Aorta (tissue), 5 donors: ENCODE measurements at places on chromosomes 1 and 21. TPM values are rescaled to one million over a fixed set of nuclear protein-coding genes. Genes with fewer than 3 reads are reported as not detected.

- DNase-seq, result no peak
These were observed 53.5 kb upstream of the EPHA8 start for GRCh38 chr1:22509815-22510214.

DNA sequence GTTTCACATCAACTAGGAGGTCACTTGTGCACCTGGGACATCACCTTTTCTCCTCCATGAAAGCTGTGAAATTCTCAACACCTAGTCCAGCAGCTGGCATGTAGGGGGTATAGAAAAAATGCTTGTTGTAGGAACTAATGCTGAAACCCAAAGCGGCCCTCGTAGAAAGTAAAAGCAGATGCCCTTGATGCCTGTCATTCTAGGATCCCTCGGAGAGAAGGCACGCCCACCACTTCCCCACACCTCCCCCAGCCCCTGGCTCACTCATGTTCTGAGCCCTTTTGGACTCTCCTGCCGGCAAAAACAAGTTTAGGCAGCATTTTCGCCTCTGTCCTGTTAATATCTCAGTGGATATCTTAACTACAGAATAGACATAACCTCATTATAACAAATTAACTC lies 36.5 kb downstream of the RIPK4 start:
- DNase-seq, result no peak

DNA sequence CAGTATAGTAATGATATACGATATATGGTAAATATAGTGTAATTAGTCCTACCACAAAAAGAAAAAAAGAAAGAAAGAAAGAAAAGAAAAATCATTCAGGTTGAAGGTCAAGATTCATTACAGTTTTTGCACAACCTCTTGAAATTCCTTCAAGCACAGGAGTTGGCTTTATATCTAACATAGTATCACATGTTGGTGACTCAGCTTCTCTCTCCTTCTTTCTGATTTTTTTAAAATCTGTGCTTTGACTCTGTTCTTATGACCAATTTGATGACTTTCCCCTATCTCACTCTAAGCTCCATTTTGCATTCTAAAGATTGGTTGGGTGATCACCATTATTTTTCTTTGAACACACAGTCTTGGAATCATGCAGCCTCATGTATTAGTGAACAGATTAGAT lies 148.2 kb upstream of the COL11A1 start:
- no peak for DNase-seq

GRCh38 chr1:32247452-32247851 lies 430 bp downstream of the FAM167B start:
- peak; percentile 49 for DNase-seq

DNA sequence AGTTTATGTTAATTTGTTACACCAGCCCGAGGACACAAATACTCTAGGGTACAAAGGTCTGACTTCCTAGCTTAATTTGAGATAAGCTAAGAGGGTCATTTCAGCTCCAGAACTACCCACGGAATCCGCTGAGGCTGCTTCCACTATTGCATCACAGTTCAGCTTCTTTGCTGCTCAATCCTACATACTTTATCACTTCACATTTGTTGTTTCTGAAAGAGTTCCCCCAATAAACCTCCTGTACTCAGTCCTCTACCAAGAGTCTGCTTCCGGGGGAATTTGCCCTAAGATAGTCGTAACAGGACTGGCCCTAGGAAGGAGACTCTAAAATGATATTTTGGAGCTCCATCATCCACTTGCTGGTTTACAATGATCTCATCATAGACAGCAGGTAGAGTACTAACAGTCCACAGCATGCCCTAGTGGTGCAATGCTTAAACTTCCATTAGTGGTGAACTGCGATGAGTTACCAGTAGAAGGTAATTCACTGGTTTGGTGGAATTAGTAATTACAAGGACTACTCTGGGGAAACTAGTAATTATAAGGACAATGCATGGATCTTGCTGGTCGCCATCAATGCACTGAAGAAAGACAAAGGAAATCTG lies 229.3 kb downstream of the USH2A start:
- DNase-seq, result no peak

- no peak for DNase-seq
These were observed 148.6 kb upstream of the HOOK1 start for GRCh38 chr1:59666106-59666505.

GRCh38 chr1:211734359-211734758 lies 58.9 kb upstream of the NEK2 start:
- DNase-seq, result no peak

DNA sequence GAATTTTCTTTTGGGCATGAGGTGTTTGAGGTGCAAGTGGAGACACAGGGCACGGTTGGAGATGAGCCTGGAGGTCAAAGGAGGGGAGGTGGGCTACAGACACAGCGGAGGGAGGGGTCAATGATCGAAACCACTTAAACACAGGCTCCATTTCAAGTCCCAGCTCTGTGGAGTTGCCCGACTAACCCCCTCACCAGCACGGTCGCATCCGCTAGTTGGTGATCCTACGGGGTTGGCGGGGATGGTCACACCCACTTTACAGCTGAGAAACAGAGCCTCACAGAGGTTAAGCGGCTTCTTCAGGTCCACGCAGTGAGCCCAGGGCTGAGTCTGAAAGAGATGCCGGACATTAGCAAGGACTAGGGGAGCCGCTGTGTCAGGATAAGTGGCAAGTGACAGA lies 60.1 kb upstream of the RUNX3 start:
- DNase-seq, result peak; percentile 57

- DNase-seq, result peak; percentile 78
These were observed 10.7 kb upstream of the CNR2 start for GRCh38 chr1:23923592-23924499.

- no peak for DNase-seq
These were observed 17.0 kb upstream of the CD2 start for GRCh38 chr1:116737020-116737854.

DNA sequence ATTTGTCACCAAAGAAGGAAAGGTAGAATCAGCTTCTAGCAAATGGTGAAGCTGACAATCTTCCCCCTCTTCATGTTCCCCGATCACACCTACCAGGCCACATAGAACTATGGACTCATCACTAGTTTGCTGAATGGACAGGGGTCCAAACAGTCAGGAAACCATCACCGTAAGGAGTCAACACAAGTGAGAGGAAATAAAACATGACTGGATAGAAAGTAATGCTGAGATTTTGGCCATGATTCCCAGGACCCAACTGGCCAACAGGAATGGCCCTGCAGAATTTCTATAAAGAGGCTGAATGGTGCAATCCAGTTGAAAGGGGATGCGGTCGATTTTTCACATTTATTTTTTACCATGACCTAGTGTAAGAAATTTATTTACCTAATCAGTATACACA lies 10.7 kb downstream of the DDAH1 start:
- DNase-seq, result no peak

DNA sequence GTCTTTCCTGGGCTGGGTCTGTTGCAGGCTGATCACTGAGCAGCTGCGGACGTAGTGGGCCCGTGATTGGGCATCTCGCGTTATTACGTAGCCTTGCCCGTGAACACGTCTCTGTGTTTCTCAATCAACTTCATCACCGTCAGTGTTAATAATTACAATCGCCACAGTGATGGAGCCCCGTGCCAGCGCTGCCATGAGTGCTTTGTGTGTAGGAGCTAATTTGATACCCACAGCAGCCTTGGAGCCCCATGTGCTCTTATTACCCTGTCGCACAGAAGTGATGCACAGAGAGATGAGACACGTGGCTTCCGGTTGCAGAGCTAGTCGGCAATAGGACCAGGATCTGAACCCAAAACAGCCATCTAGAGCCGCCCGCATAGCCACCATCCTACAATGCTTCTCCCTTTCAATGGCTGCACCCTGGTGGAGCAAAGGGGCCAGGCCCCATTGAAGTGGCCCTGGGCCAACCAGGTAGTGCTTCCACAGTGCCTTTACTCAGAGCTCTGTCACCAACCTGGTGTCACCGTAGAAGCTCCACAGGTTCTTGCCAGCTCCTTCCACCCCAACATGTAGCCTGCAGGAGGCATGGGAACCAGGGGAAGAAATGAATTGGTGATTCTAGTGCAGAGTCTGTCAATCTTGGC lies 398.5 kb upstream of the VAMP3 start:
- DNase-seq, result peak; percentile 22

- DNase-seq, result no peak
These were observed 10.0 kb upstream of the C8A start for GRCh38 chr1:56844545-56845136.

- no peak for DNase-seq
These were observed 75.0 kb downstream of the RWDD3 start for GRCh38 chr1:95309031-95309471.

- no peak for DNase-seq
These were observed 44.3 kb upstream of the GTF2B start for GRCh38 chr1:88935522-88936222.

GRCh38 chr1:153386500-153386901 lies 4.4 kb downstream of the S100A8 start:
- peak; percentile 81 for DNase-seq

DNA sequence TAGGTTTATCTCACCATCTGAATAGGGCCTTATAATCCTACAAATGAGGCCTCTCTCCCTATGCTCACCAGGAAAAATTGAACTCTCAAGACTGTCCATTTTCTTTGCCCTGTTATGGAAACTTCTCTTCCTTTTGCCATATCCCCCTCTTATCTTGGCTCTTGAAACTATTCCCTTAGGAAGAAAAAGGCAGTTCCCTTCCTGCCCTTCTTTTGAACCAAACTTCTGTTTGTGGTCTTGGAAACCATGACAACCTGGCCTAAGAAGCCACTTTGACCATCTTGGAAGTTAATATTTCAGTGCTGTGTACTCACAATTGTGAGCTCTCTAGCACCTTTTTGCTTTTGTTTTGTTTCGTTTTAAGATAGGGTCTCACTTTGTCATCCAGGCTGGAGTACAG lies 40.0 kb downstream of the ATP2B4 start:
- no peak for DNase-seq

- DNase-seq, result no peak
These were observed 127.7 kb upstream of the HOOK1 start for GRCh38 chr1:59687081-59687480.

GRCh38 chr1:231918239-231919015 lies 291.8 kb downstream of the DISC1 start:
- DNase-seq, result no peak

DNA sequence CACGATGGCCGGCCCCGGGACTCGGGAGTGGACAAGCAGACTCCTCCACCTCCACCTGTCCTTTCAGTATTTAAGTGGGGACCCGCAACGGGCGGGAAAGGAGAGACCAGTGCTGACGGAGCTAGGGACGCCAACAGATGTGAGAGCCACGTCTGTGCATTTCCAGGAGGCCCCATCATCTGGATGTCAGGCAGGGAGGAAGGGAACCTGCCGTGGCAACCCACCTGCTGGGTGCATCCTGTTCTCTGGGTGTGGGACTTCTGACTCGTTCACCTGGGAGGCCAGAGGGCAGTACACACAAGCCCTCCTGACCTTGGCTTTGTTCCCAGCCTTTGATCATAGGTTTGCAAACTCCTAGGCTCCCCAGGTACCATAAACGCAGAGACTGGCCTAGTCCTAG lies 5.6 kb upstream of the PCBP3 start:
- DNase-seq, result peak; percentile 58

GRCh38 chr1:101732261-101732660 lies 264.5 kb downstream of the OLFM3 start:
- no peak for DNase-seq

DNA sequence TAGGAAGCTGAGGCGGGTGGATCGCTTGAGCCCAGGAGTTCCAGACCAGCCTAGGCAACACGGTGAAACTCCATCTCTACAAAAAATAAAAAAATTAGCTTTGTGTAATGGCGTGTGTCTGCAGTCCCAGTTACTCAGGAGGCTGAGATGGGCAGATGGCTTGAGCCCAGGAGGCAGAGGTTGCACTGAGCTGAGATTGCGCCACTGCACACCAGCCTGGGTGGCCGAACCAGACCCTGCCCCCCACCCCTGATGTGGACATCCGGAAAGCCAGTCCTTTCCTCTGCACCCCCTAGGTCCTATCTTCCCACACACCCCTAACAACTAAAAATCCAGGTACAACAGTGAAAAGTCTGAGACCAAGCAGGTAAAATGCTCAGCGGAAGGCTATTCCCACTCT lies 71.9 kb downstream of the PLD5 start:
- no peak for DNase-seq

GRCh38 chr1:109668123-109668775 lies 392 bp downstream of the GSTM2 start:
- no peak for DNase-seq

DNA sequence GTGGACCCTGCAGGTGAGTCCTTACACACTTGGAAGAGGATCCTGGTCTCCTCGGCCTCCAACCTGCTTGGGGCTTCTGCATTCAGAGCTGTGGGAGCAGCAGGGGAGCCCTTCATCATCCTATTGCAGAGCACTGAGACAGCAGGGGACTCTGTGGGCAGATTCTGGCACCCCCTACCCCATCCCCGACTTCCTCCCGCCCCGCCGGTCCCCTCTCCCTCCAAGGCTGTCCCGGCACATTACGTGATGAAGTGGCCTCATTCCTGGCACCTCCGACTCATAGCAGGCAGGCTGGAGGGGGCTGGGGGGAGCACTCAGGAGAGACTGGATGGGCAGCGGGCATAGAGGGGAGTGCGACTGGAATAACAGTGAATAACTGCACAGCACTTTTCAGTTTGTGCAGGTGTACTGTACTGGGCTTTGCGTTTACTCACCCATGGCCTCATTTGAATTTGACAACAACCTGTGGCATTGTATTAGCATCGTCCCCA lies 394.1 kb downstream of the MATN1 start:
- DNase-seq, result no peak

DNA sequence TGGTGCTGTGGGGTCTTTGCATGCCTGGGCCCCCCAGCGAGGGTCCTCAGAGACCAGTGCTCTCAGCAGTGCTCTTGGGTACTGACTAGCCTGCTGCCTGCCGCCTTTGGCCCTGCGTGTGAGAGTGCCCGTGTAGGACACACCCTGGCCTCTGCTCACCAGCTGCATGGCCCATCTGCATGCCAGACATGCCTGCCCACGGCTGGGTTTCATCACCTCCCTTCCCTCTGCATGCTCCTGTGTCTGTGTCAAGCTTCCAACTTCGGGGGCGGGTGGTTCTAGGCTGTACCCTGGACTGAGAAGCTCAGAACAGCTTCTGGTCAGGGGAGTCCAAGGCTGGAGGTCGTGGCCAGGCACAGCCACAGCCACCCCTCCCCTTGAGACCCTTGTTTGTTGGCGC lies 56.9 kb downstream of the PTPRF start:
- no peak for DNase-seq

DNA sequence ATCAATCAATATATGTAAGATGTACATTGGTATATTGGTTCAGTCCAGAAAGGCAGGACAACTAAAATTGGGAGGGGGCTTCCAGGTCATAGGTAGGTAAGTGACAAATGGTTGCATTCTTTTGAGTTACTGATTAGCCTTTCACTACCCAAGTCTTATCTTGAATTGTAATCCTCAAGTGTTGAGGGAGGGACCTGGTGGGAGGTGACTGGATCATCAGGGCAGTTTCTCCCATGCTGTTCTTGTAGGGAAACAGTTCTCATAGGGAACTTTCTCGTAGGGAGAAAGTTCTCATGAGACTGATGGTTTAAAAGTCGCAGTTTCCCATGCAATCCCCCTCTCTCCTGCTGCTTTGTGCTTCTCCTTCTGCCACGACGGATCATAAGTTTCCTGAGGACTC lies 809.2 kb downstream of the KCNT2 start:
- DNase-seq, result no peak

- DNase-seq, result no peak
These were observed 60.0 kb downstream of the NRIP1 start for GRCh38 chr21:15004721-15005370.

- peak; percentile 82 for DNase-seq
These were observed 1.5 kb downstream of the AJAP1 start for GRCh38 chr1:4655674-4656532.

PYGO2 gene
- total RNA-seq, result 17.3 TPM

GUCA2B gene
- total RNA-seq, result not detected

NGF gene
- 10.2 TPM for total RNA-seq

GFI1 gene
- total RNA-seq, result 1.1 TPM

FCMR gene
- total RNA-seq, result 4.0 TPM

RIPK4 gene
- 3.0 TPM for total RNA-seq

HFM1 gene
- 1.2 TPM for total RNA-seq

KLF17 gene
- total RNA-seq, result 0.33 TPM
